A375 (cell line): ENCODE measurements at places on chromosomes 1 and 21. TPM values are rescaled to one million over a fixed set of nuclear protein-coding genes. Genes with fewer than 3 reads are reported as not detected.

The NCMAP gene
- total RNA-seq = not detected in 2 replicates

The LCE3D gene
- total RNA-seq = not detected in 2 replicates

The PRUNE1 gene
- 14.7 and 15.2 TPM in 2 replicates for total RNA-seq

The CATSPERE gene
- total RNA-seq = 0.19 TPM in 1 of 2 replicates, not detected in the other

The DYRK3 gene
- total RNA-seq = 27.2 and 28.6 TPM in 2 replicates

The NKAIN1 gene
- total RNA-seq = 0.50 and 1.4 TPM in 2 replicates

The CHODL gene
- not detected in 2 replicates for total RNA-seq

The PLA2G2C gene
- total RNA-seq = not detected in 2 replicates

The GPA33 gene
- not detected in 2 replicates for total RNA-seq

The RASAL2 gene
- 25.2 and 26.2 TPM in 2 replicates for total RNA-seq

The C4BPB gene
- not detected in 2 replicates for total RNA-seq

The SPRTN gene
- total RNA-seq = 15.5 and 34.8 TPM in 2 replicates

The C1orf115 gene
- total RNA-seq = 0.48 and 0.68 TPM in 2 replicates

The AADACL4 gene
- total RNA-seq = not detected in 2 replicates

The IGSF3 gene
- 34.2 and 40.2 TPM in 2 replicates for total RNA-seq

The C1QTNF12 gene
- total RNA-seq = 2.5 and 7.0 TPM in 2 replicates

The AIRE gene
- total RNA-seq = not detected in 2 replicates

The TLR5 gene
- 0.04 and 0.96 TPM in 2 replicates for total RNA-seq

The LRIF1 gene
- total RNA-seq = 7.0 and 8.2 TPM in 2 replicates

The LCE1C gene
- not detected in 2 replicates for total RNA-seq

The GNG4 gene
- total RNA-seq = 16.3 and 23.9 TPM in 2 replicates

The BRINP2 gene
- total RNA-seq = 1.2 and 1.5 TPM in 2 replicates

The KCNA3 gene
- total RNA-seq = not detected in 2 replicates

The GPR25 gene
- total RNA-seq = not detected in 2 replicates

The FCRL6 gene
- not detected in 2 replicates for total RNA-seq

The CYP4A22 gene
- not detected in 2 replicates for total RNA-seq

The PRELP gene
- not detected in 2 replicates for total RNA-seq

The ECM1 gene
- total RNA-seq = 18.4 and 18.6 TPM in 2 replicates

The ERO1B gene
- total RNA-seq = 26.0 and 35.0 TPM in 2 replicates

The FMN2 gene
- total RNA-seq = 2.5 and 2.6 TPM in 2 replicates

The SH3BGR gene
- total RNA-seq = 1.0 and 13.8 TPM in 2 replicates
